Stimulated activated memory B cell treated with anti-CD40 and anti-IgM and Interleukin-4, amounts not matched to agents 10 μg/mL and 1 μg/mL and 100 μg/mL, for 72 hours (primary cell): ENCODE measurements at places on chromosomes 5 and 9.
A peak's percentile ranks its signal among the peaks of the same experiment; 100 is the strongest.

DNA sequence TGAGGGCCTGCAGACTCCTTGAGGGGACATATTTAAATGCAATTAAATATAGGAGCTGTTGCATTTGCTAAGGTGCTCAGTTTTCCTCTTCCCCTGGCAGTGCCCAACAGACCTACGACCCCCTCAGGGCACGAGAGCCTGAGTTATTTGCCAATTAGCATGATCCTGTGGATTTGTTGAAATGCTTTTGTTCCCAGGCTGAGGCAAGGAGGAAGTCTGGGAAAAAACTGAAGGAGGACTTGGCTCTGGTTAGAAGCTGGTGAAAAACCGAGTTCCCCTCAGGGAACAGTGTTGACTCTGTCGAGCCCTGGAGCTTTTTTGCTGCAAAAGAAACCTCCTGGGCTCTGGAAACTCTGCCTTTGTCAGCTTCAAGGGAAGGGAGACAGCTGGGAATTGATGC lies 103.6 kb upstream of the SHB start:
- no peak for ATAC-seq

DNA sequence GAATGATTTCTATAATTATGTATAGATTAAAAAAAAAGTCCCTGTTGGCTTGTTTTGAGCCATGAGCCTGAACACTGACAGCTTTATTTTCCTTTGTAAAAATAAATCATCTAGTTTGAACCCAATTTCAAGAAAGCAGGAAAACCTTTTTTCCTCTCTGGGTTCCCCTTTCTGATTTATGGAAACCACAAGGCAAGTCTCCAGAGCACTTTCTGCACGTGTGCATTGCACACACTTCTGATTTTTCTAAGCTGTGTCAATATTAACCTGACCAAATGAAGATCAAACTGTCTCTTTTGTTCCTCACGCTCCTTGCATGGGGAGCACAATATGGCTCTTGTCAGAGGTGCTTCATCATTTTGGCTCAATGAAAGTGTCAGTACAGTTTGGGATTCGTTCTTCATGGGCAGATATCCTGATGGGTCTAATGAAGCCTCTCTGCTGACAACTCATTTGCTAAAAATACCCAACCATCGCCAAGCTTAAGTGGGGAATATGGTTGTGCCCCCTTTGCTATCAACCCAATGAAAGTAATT lies 39.2 kb upstream of the PCA3 start:
- ATAC-seq, result no peak

DNA sequence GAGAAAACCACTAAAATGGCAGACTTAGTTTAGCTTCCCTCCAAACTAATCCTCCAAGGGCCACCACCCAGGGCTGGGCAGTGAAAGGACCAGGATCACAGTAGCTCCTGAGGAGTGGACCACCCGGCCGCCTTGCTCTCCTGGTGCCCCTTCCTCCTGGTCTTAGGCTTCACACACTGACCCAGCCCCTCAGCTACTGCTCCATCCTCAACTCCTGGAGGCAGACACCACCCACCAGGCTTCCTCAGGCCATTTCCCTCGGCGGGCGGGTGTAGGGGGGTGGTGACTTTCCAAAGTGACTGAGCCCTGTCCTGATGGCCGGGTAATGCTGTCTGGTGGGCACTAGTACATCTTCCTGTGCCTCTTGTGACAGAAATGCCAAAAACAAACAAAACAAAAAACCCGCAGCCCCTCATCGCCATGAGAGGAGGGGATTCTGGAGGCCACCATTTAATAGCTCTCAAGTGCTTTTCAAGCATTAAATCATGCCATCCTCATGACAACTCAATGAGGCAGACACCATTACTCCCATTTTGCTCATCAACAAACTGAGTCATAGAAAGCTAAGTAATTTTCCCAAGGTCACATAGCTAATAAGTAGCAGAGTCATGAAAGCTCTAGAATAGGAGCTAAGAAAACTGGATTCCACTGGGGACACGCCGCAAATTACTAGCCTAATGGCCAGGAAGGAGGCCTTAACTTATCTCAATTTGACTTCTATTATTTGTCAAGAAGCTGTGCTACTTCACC lies 91.3 kb upstream of the LRRTM2 start:
- ATAC-seq, result no peak

DNA sequence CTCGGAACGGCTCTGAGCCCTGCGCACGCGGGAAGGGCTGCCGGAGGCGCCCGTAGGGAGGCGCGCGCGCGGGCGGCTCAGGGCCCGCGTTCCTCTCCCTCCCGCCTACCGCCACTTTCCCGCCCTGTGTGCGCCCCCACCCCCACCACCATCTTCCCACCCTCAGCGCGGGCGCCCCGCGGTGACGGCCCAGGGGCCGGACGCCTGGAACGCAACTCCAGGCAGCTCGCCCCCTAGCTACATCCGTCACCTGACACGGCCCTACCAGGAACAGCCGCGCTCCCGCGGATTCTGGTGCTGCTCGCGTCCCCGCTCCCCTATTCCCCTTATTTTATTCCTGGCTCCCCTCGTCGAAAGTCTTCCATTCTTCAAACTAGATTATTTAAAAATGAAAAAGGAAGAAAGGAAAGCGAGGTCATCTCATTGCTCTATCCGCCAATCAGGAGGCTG lies at the start of gene CDKN2B-AS1:
TSS of gene CDKN2B-AS1 (plus strand) at position 236 of the 450 bp plus-strand sequence.
- ATAC-seq, result peak; percentile 73

DNA sequence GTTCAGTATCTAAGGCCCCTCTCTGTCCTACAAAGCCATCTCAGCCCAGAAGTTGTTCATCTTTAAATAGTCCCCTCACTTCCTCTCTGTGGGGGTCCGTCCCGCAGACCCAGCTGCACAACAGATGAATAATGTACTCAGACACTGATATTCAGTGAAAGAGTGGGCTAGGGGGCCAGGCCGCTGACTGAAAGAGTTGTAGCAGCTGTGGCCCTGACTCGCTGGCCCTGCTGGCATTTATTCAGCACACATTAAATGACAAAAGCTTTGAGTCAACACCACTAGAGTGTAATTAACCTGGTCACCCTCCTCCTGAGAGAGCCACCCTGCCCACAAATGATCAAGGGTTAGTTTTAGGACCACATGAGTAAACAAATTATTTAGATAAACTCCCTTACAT lies 76.3 kb downstream of the MED10 start:
- no peak for ATAC-seq

DNA sequence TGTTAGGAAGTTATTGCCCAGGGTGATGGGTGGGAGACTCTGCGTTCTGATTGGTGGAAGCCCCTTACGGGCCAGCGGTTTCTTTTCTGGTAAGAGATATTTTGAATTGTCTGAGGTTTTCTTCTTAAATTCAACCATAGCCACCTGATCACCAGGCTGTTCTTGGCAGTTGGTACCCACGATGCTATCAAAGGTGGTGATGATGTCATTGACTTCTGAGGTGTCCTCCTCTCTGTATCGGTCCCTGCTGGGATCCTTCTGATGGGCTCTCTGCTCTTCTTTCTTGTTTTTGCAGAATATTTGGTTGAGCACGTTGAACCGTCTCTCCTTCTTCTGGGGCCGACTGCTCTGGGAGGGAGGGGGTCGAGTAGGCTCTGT lies 116.6 kb upstream of the IL6ST start:
- no peak for ATAC-seq
